ENCODE measurements at places on chromosomes 2 and 18. TPM values are rescaled to one million over a fixed set of nuclear protein-coding genes. Genes with fewer than 3 reads are reported as not detected.

DNA sequence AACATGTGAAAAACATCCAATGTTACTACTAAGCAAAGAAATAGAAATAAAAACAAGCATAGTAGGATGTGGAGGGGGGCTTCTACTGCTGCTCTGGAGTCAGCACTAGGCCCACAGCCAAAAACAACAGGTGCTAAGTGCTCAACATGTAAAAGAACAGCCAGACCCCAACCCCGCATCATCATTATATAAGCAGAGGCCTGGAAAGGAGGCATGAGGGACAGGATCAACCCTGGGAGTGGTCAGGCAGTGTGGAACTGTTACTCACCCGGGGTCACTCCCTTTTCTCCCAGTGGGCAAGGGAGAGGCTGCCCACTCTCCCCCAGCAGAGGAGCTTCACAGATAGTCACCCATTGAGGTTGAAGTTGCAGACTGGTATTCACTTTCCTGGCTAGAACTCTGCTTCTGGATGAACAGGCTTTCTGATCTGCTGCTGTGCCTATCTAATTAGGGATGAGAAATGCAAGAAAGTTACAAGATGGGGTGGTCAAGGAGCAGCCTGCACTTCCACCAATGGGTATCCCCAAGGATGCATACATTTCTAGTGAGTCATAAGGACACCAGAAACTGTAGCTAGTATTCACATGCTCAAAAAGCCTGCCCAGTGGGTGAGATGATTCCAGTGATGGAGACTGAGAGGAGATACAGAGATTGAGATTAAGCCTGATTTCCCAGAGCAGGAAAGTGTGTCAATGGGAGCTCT lies 480.1 kb upstream of the TCF4 start:
- DNase-seq = no peak

DNA sequence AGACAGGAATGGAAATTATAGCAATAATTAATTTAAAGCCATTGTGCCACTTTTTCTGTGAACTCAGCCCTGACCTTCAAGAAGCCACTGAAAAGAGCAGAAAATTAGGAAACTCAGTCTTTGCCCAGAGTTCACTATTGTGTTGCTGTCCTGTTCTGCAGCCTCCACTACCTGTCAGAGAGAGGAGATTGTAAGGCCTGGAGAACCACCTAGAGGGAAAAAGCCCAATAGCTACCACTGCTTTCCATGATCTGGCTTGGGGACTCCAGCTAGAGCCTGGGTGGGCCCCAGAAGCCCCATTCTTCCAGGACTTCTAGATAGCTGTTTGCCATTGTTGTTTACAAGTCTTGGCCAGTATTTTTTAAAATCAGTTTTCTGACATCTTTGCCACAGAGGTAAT lies 176.1 kb upstream of the KLF7 start:
- no peak for DNase-seq

DNA sequence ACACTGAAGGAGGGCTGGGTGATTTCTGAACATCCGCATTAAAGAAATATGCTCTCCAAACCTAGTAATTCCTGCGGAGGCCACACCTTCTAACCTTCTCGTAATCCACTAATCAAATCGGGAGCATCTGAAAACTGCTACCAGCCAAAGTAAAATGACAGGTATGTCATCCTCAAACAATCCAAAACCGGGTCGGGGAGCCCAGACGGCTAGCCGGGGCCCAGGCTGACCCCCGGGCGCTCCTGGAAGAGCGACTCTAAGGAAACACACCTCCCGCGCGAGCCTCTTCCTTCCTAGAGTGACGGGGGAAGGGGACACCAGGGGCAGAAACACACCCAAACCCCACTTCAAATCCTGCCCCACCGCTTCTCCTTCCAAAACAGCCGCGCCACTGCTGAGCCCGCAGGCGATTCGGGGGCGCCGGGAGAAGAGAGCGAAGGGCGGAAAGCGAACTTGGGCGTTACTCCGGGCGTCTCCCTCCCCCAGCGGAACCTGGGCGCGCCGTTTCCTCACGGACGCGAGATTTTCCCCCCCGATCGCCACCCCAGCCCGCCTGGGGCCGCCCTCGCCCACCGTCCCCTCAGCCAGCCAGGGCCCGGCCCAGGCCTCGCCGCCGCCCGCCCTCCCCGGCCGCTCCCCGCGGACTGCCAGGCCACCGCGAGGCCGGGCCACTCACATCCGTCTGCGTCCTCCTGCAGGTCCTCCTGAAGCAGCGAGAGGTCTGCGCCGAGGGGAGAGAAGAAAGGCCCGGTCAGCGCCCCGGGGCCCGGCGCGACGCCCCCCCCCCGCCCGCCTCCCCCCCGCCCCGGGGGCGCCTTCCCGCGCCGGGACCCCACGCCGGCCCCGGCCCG lies 584 bp downstream of the PPP4R1 start:
- no peak for DNase-seq

Gene TMEM182
- total RNA-seq = 1.6 TPM

Gene COL3A1
- 237 TPM for total RNA-seq

GRCh38 chr2:42859006-42859552 lies 66.7 kb upstream of the HAAO start:
- peak; percentile 84 for DNase-seq

Gene DLX1
- not detected for total RNA-seq

- no peak for DNase-seq
Observed at GRCh38 chr2:196140213-196140612, 31.2 kb downstream of the STK17B start.

DNA sequence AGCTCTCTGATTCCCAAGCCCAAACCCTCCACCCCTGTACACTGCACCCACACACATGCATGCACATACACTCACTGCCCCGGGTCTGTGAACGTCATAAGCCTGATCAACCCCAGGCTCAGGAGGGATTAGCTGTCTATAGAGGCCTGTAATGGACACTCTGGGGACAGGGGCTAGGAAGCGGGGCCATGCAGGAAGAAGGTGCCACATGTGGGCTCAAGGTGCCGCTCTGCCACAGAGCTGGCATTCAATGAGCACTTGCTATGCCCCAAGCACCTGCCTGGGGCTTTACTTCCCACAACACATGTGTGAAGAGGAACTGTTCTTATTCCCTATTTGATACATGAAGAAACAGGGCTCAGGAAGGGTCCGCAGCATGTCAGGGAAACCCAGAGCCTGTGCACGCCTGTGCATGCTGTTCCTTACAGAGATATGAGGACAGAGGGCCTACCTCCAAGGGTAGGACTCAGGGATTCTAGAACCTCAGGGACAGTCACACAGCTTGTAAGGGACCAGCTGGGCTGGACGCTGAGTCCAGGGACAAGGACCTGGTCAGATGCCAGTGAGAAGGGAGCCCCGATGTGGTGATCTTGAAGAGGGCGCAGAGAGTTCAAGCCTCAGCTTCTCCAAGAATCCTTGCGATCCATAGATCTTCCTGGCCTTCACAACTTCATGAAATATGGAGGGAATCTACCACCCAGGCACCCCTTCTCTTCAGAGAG lies 5.0 kb downstream of the BIN1 start:
- DNase-seq = no peak

DNA sequence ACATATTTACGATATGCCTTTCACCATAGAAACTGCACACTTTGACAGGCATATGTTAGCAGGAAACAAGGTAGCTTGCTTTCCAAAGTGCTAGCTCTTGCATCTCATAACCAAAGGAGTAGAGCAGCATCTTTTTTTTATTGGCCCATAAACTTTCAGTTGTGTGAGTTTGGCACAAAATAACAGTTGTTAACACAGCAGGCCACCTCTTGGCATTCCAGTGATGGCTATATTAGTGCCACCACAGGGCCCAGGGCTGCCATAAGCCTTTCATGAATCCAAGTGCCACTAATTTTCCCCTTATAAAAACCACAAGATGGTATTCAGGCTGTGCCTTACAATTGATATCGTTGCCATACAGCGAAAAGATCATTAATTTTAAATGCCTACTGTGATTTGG lies 40.3 kb upstream of the KLF7 start:
- DNase-seq = no peak

GRCh38 chr2:176114120-176114929 lies 2.3 kb upstream of the HOXD10 start:
- no peak for DNase-seq

Gene NOTO
- not detected for total RNA-seq

Gene AUP1
- 157 TPM for total RNA-seq

GRCh38 chr2:166297951-166298350 lies 77.8 kb downstream of the SCN9A start:
- DNase-seq = no peak

DNA sequence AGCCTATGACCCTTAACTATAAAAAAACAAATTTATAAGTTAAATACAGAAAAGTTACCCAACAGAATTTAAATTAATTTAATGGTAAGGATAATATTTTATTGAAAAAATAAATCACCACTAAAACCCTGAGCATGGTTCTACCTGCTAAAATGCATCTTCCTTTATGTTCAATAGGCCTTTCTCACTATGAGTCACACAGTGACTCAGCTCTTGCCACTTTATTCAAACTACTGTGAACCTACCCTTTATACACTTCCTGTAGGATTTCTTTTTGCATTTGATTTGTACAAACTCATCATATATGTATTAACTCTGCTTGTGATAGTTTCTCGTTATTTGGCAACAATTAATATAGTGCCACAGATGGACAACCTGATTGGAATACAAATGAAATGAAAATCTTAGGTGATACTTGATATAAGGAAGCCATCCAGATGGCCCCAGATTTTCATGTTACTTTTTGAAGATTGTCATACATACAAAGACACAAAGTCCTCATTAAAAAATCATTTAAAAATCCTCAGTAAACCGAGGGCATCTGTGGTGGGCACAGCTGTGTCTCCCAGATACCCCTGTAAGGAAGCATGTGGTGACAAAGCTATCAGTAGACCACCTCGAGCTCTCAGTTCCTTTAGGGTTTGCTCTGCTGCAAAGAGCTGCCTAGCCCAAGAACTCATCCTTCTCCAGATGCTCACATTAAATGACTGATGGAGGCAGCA lies 55.2 kb upstream of the COBLL1 start:
- DNase-seq = no peak

DNA sequence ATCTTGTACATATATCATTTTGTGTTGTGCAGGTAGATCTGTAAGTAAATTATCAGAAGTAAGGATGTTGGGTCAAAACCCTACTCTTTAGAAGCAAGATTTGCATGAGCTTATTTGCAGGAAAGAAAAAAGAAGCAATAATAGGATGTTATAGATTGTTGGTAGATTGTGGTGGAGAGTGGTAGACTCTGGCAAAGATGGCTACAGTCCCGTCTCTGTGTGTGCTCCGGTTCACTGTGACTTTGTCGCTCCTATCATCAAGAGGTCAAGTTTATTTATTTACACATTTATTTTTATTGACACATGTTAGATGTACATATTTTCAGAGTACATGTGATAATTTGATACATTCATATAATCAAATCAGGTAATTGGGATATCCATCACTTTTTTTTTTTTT lies 81.0 kb upstream of the NDUFV2 start:
- no peak for DNase-seq

DNA sequence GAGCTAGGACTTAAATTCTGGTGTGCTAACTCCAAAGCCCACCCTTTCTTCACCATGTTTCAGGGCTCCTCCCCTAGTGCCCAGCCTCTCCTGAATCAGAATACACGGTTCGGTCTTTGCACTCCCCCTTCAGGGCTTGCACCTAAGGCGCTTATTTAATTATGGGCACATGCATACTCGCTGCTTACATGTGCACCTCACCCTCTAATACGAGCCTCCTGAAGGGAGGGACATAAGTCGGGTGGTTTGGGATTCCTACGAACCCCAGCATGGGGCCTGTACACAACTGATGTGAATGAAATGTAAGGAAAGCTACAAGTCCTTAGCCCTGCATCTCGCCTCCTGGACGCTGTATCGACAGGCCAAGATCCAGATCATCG lies 435 bp downstream of the IFT172 start:
- DNase-seq = no peak

GRCh38 chr2:28490558-28490957 lies 5.3 kb upstream of the PLB1 start:
- no peak for DNase-seq

- no peak for DNase-seq
Observed at GRCh38 chr18:60090170-60090569, 190.4 kb downstream of the PMAIP1 start.

GRCh38 chr2:68732036-68732932 lies 2.3 kb upstream of the ARHGAP25 start:
- no peak for DNase-seq

- no peak for DNase-seq
Observed at GRCh38 chr18:35397976-35398375, 20.8 kb upstream of the ZNF396 start.

DNA sequence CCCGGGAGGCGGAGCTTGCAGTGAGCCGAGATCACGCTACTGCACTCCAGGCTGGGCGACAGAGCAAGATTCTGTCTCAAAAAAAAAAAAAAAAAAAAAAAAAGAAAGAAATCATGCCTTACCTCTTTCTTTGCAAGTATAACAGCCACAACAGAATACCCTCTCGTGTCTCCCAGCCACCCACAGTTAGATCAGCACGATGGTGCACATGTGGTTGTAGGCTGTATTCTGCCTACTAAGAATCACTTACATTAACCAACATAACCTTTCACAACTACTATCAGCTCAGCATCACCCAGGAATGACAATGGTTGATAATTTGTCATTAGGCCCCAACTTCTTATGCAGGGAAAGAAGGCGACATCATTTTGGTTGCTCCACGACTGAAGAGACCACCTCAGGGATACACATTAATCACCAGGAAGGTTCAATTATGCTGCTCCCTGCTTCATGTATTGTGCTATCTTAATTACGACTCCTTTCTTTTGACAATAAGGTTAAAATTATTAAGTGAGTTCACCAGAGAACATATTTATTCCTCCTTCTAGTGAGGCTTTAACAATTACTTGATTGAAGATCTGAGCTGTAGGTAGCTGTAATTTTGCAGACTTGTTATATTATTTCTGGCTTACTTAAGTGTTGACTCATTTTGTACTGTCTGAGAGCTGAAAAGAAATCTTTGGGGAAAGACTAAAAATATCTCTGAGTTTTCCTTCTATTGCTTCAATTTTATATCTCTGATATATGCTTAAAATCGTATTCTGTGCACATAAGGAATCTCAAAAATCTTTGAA lies 120.1 kb downstream of the LRP1B start:
- DNase-seq = no peak

DNA sequence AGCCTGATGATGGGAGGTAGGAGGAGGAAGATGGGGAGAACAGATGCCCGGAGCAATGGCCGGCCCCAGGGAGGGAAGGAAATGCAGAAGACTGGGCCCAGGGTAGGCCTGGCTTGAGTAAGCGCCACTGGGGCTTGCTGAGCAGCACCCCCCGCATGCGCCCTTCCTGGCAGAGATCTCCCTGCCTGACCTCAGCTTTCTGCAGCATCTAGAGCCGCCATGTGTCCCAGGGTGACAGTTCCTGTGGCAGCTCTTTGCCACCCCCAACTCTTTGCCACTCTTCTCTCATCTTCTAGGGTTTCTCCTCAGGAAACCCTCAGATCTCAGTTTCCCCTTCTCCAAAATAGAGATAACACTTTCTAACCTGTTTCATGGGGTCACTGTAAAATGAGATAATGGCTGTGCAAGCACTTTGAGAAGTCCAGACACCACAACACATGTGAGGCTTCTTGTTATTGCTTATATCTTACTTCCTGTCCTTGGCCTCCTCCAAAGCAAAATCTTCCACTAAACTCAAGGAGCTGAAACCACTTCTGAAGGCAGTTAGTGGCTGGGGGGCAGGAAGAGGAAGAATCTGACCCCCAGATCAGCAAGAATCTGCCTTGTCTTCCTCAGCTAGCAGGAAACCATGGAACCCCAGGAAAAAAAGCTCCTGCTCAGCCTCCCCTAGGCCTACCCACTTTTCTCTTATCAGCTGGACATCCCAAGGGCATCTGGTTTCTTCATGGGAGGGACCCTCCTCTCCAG lies 64.9 kb downstream of the EPAS1 start:
- no peak for DNase-seq
